ENCODE measurements at places on chromosomes 6 and 20.

DNA sequence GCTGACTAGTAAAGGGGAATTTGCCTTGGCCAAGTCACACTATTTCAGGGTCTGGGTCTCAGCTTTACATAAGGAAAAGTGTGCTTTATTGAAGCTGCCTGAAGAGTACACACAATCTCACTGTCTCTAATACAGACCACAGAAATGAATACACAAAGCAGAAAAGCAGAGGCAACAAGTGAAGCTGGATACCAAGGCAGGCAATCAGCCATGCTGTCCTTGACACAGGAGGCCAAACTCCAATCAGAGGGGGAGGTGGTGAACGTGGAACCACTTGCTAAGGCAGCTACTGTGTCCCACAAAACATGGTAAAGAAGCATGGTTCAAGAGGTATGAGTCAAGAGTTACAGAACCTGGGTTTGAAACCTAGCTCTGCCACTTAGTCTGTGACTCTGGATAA, 21.8 kb upstream of the CCND3 start:
- DNase-seq, result no peak

GRCh38 chr6:153056308-153056707, 53.8 kb upstream of the MTRF1L start:
- DNase-seq, result no peak

- DNase-seq, result no peak
Measured at GRCh38 chr6:1840491-1841121, 230.9 kb downstream of the FOXC1 start.

- no peak for DNase-seq
Measured at GRCh38 chr20:3797226-3797545, 1.1 kb downstream of the CDC25B start.

DNA sequence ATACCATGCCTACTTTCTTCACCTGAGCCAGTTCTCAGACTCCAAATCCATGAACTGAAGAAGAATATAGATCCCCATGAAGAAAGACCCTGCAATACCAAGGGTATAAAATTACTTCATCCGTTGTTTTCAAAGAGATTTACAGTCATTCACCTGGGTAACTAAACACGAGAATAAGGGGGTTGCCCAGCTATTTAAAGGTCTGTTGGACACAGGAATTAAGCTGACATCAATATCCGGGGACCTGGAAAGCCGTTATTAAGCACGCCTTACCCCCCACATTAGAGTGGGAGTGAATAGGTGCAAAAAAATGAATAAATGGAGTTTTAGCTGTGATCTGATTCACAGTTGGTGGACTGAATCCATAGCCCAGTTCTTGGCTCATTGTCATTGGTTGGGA, 28.9 kb downstream of the CLVS2 start:
- DNase-seq, result no peak

GRCh38 chr6:157596886-157597285, 215.9 kb downstream of the ZDHHC14 start:
- no peak for DNase-seq

DNA sequence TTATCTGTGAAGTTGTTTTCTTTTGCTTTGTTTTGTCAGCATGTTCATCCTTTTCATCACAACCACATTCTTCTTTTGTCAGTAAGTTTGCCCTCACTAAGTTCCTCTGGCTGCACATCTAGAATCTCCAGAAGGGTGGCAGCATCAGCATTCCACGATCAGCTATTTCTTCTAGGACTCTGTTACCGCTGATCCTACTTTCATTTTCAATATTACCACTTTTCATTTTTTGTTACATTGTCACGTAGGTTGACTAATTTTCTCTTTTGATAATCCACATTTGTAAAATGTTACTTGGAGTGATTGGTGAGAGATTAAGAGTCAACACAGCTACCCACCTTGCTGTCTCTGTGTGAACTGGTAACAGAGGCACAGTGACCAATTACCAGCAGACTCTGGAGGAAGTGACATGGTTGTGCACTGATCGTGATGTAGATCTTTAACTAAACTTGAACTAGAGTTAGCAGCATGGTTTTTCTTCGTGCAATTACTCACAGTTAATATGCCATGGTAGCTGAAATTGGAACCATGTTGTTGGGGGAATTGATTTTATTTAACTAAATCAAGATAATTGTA, 307.9 kb upstream of the SLC35B3 start:
- no peak for DNase-seq

- no peak for DNase-seq
Measured at GRCh38 chr6:14089224-14089623, 28.3 kb upstream of the CD83 start.

- no peak for DNase-seq
Measured at GRCh38 chr6:136228814-136229213, 21.3 kb downstream of the MTFR2 start.

GRCh38 chr20:13298692-13299373, 77.8 kb downstream of the ISM1 start:
- no peak for DNase-seq

DNA sequence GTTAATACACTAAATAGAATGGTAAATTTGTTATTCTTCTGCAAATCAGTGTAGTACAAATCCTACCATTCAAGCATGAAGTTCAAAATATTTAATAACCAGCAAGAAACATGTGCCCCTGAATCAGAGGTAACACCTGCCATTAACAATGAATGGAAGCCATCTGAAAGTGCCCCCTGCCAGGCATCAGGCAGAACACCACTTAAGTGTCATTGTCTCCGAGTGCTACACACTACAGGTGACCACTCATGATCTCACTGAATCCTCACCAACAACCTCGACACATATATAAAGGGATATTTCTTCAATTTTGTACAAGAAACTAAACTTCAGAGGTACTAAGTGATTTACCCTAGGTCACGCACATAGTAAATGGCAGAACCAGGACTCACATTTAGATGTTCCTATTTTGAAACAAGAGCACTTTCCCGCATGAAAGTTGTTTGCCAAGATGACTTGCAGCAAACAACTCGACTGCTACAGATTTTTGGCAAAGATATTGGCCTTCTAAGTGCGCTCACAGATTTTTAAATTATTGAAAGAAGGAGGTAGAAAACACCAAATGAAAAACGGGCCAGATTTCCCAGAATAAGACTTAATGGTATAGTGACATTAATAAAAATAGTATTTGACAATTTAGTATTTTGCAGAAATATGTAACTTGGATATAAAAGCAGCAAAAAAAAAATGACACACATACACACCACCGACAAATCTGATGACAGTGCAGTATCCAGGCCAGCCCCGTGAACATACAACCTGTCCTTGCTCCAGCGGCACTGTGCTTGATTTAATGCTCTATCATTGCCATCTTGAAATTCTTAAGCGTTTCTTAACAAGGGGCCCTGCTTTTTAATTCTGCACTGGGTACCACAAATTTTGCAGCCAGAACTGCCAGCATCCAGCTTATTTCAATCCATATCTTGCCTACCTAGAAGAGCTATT, 274.5 kb downstream of the ALDH8A1 start:
- no peak for DNase-seq

- no peak for DNase-seq
Measured at GRCh38 chr20:43271980-43272379, 82.3 kb upstream of the PTPRT start.

GRCh38 chr6:13260101-13260598, 68.2 kb downstream of the TBC1D7 start:
- DNase-seq, result no peak

- no peak for DNase-seq
Measured at GRCh38 chr20:53903652-53903987, 166.8 kb downstream of the BCAS1 start.

GRCh38 chr6:5464099-5464885, 203.0 kb downstream of the FARS2 start:
- DNase-seq, result no peak

DNA sequence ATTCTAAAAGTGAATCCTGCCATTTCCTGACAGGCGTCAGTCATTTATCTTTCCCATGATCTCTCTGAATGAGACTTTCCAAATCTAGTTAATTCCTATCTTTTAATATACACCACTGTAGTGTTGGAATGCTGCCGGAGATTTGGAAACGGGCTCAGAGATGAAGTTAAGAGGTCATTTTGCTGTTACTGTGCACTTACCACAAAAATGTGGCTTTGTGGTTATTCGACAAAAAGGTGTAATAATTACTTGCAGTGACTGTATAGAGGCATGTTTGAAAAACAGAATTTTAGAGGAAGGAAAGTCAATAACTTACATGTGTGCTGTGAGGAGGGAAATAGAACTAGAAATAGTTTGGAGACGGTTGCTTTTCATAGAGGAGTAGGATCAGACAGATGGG, 460.2 kb upstream of the BTBD3 start:
- DNase-seq, result no peak

DNA sequence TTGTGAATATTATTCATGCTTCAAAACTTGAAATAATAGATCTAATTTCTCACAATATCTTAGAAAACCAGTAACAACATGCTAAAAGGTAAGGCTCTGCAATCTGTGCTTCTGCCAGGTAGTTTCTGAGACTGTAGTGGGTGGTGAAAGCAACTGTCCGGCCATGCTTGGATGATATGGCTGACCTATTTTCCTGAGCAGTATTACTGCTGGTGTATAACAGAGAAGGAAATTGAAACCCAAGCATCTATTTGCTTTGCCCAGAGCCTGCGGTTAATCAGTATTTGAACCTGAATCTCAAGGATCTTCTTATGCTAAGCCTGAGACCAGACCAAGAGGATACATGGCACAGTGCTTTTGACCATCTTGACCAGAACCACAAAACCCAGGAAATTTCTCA, 563.8 kb downstream of the COL12A1 start:
- no peak for DNase-seq

GRCh38 chr20:63589261-63590217, 15.5 kb upstream of the HELZ2 start:
- DNase-seq, result no peak

- DNase-seq, result no peak
Measured at GRCh38 chr20:60092729-60093128, 134.5 kb downstream of the CDH26 start.

- DNase-seq, result no peak
Measured at GRCh38 chr6:150293423-150294173, 75.2 kb upstream of the IYD start.

DNA sequence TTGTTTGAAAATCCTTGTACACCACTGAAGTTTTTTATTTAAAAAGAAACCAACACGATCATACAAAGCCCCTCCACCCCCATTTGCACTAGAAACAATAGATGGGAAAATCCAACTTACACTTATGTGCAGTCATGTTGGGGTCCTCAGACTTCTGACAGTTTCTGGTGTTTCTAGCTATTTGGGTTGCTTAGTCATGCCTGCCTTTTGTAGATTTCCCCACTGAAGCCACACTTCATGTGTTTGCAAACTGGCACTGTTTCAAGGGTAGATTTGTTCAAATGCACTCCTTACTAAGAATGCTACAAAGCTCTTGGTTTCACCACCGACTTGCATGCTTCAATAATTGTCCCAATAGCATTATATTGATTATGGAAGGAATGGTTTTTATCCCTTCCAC, 1.5 kb downstream of the SH3BGRL2 start:
- no peak for DNase-seq

- DNase-seq, result no peak
Measured at GRCh38 chr6:154945271-154945890, 49.7 kb upstream of the TIAM2 start.

- DNase-seq, result no peak
Measured at GRCh38 chr6:15205321-15205720, 40.5 kb upstream of the JARID2 start.

- DNase-seq, result no peak
Measured at GRCh38 chr6:14458669-14459266, 341.2 kb downstream of the CD83 start.

DNA sequence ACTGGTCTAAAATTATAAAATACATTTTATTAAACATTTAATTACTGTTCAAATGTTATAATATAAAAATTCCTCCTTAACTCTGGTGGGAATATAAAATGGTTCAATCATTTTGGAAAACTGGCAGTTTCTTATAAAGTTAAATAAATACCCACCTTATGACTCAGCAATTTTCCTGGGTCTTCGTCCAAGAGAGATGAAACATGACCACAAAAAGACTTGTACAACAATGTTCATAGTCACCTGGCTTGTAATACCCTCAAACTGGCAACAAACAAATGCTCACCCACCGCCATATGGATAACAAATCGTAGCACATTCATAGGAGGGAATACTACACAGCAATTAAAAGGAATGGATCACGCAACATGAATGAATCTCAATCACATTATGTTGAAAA, 66.0 kb upstream of the RIN2 start:
- no peak for DNase-seq

DNA sequence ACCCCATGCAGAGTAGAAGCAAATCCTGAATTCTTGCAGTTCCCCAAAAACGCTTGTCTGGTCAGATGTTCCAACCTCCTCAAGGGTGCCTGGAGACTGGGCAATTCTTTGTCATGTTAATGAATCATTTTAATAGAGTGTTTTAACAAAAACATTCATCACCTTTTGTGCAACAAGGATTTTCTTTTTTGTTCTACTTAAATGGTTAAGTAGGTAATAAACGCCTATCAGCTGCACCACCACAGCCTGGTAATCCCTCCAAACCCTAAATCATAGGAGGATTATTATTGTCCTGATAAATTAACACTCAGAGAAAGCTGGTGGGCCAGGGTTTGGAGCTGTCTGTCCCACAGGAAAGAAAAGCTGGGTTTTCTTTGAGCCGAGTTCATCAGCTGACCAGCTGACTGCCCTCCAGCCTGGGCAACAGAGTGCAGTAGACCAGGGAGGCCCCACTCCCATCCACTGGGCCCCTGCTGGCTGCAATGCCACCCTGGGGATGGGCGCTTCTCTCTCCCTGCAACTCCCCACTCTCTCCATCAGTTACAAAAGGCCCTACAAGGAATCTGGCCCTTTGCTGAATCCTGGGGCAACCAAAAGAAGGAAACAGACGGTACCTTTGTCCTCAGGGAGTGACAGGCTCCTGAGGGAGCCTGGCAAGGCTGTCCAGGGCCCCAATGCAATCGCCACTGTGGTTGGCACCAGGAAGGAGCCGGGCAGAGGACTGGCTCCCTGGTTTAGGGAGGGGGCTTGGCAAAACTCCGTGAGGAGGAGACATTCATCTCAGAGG, 23.1 kb upstream of the BMP7 start:
- no peak for DNase-seq

Measured in stimulated activated CD4-positive, alpha-beta T cell treated with anti-CD3 and anti-CD28 coated beads, Interleukin-12 subunit alpha, Interleukin-12 subunit beta, amount 100 ng/mL, for 4 hours (primary cell).